Activated effector memory CD4-positive, alpha-beta T cell treated with Interleukin-2 at 50 U/mL for 16 hours (primary cell): ENCODE measurements at places on chromosomes 12 and 14.

- peak; percentile 74 for DNase-seq
Measured at GRCh38 chr12:107320033-107320928, 226.9 kb upstream of the CRY1 start.

DNA sequence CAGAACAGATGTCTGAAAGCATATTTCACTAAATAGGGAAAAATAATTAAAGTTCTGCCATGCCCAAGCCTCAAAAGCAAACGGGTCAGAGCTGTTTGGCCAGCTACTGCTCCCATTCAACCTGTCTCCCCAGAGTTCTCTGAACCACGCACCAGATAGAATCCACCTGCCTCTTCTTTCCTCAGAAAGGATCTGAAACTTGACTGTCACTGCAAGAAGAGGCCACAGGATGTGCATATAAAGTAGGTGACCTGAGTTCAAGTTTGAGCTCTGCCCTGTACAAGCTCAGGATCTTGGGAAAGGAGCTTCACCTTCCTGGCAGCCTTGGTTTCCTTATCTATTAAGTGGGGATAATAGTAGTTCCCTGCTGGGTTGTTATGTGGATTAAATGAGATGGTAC, 91.8 kb downstream of the NUAK1 start:
- DNase-seq, result no peak

GRCh38 chr14:61872452-61872851, 110.2 kb downstream of the SNAPC1 start:
- DNase-seq, result no peak

DNA sequence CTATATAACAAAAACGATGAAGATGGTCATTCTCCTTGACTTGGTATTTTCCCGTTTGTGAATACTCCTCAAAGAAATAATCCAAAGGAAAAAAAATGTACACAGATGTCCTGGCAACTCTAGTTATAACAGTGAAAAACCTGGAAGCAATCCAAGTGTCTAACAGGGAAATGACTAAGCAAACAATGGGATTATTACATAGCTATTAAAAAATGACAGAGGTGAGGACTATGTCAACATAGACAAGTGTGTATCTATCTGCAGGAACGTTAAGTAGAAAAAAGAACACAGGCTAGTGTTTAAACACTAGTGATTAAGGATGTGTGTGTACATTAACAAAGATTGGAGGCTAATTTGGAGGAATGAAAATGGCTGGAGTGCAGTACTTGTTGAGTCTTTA, 5.9 kb upstream of the APOLD1 start:
- no peak for DNase-seq

DNA sequence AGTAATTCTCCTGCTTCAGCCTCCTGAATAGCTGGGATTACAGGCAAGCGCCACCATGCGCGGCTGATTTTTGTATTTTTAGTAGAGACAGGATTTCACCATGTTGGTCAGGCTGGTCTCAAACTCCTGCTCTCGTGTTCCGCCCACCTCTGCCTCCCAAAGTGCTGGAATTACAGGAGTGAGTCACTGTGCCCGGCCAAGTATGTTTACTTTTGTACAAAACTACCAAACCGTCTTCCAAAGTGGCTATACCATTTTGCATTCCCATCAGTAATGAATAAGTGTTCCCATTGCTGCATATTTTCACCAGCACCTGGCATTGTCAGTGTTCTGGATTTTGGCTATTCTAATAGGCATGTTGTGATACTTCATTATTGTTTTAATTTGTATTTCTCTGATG, 8.4 kb upstream of the KRT6A start:
- no peak for DNase-seq

GRCh38 chr12:66653796-66654195, 25.1 kb downstream of the GRIP1 start:
- DNase-seq, result no peak

DNA sequence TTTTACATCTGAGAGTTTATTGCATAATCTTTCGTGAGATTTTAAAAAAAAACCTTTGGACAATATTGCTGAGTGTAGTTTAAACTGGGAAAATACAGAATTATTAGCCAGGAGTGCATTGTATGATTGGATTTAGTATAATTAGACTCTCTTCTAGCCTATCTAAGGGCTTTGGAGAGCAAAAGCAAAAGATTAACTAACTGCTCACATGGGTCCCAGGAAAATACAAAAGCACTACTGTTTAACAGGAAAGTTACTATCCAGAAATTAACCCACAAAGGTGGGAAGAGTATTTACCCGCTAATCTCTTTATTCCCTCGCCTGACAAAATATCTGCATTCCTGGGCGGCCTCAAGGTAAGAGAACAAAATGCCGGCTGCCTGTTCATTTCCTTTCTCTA, 309.5 kb downstream of the ATXN7L3B start:
- no peak for DNase-seq

GRCh38 chr12:188910-189621, 24.9 kb downstream of the SLC6A12 start:
- DNase-seq, result no peak

- no peak for DNase-seq
Measured at GRCh38 chr14:96231526-96232130, 24.4 kb upstream of the BDKRB1 start.

- DNase-seq, result no peak
Measured at GRCh38 chr12:127383281-127383680, 883.7 kb upstream of the TMEM132C start.

GRCh38 chr14:33061667-33062325, 123.1 kb downstream of the NPAS3 start:
- DNase-seq, result no peak

DNA sequence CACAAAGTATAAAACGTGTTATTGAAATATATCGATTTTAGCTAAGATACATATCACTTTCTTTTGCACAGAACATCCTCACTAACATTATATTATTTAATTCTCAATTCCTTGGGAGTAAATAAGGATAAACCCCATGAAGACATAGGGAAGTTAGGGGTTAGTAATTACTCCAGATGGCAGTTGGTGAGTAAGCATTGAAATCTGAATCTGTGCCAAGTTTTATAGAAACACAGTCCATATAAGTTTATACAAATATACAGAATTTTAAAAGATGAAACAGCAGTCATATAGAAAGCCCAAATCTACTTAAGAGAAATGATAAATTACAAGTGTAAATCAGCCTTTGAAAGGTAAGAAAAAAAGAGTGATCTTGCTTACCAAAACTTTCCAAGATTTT, 200.4 kb upstream of the SYT10 start:
- no peak for DNase-seq

DNA sequence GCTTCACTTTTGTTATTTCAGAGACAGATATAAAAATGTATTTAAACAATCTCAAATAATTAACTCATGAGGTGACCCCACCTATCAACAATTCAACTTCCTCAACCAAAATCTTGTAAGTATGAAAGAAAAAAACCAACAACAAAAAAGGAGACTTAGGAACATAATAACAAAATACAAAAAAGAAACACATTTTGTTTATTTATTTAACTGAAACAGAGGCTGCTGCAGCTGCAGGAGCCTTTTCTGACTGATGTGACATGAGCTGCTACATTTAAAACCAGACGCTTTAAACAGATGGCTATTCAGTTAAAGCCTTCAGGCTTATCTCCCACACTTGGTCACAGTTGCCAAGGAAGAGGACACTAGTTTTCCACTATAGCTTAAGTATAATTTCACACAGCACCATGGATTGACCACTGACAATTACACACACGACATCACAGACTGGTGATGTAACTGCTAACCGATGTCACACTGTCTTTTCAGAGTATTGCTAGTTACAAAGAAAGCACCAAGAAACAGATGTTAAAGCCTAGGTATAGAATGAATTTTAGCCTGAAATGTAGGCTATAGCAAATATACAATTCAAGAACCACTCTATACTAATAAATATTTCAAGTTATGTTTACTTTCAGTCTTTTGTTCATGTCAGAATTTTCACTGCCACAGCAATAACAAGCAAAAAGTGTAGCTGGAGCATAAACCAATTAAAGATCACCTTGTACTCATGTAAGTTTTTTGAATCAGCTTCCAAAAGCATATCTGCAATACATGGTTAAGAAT, 113.0 kb downstream of the MED13L start:
- no peak for DNase-seq

GRCh38 chr12:45912774-45913173, 77.6 kb downstream of the SCAF11 start:
- no peak for DNase-seq

- DNase-seq, result no peak
Measured at GRCh38 chr12:106109168-106109910, 29.4 kb downstream of the NUAK1 start.

GRCh38 chr12:49220972-49221371, 32.1 kb upstream of the TUBA1A start:
- DNase-seq, result no peak

DNA sequence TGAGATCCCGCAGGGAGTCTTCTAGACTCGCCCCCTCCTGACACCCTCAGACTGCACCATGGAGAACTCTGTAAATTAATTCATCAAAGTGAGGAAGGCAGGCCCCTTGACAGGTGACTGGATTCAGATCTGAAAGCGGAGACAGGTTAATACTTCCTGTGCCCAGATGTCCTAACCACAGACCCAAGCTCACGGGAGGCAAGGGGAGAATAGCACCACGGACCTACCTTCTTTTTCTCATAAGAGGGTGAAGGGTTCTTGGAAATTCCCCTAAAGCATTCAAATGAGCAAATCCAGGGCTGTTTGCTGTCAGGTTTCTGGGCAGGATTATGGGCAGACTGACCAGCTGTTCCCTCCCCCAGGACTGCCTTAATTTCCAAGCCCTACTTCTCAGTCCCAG, 170.0 kb downstream of the ZFP36L1 start:
- DNase-seq, result no peak

DNA sequence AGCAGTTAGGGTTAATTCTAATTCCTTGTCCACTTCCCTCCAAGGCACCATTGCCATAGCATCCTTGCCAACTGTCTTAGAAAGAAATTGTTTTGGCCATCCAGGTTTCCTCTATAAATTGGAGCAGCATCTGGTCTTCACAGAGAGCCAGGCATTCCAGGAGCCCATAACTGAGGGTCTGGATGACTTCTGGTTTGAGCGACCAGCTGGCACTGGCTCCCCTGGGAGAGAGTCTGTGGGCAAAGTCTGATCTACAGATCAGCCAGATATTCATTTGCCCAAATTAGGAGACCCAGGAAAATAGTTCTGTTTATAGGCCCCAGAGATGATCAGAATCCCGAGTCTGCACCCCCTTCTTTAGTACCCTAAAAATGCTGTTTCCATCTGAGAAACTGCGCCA, 16.0 kb downstream of the VSX2 start:
- no peak for DNase-seq

DNA sequence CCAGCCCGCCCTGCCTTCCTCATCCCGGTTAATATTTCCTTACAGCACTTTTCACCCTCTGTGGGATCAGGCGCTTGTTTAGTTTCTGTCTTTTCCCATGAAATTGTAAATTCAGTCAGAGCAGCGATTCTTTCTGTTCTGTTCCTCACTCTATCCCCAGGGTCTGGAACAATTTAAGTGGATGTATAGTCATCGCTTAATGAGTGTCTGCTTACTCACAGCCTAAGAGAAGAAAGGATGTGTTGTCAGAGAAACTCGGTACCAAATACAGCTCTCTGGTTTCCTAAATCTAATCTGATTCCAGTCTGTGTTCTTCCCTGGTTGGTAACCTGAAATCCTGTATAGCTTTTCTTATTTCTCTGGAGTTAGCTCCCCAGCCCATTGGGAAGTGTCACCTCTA, 44.9 kb downstream of the FOS start:
- DNase-seq, result no peak

DNA sequence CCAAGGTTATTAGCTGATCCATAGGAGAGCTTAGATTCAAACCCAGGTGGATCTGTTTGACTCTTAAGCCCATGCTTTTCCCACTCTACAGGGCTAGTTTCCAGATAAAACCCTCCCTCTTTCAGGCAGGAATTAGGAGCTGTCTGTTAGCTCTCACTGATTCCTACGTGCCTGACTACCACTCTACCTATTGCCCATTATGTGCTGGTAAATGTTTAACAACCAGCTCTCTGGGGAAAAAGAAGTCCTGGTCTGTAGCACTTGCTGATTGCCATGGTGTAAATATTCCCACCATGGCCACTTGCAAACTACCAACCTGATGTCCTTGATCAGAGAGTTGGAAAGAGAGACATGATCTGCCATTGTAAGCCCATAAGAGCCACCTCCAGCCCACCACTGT, 65.5 kb upstream of the BDKRB2 start:
- DNase-seq, result no peak
